ENCODE measurements at places on chromosomes 2 and 18.

GRCh38 chr2:189959450-189959849, 103.1 kb downstream of the MSTN start:
- no peak for DNase-seq

DNA sequence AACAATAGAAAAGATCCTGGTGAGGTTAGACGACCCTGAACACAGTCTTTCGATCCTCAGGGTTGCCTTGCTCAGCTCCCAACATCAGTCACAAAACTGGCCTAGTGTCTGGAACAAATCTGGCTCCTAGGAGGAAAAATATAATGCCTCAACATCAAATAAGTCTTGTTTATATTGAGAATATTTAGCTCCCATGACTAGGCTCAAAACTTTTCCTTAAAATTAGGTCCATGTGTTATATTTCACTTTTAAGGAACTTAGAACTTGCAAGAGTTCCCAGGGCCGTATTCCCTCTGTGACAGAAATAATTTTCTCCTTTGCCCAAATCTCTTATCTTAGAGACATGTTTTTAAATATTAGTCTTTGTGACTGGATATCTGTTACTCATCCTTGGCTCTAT, 819.7 kb upstream of the ZEB2 start:
- DNase-seq: no peak

DNA sequence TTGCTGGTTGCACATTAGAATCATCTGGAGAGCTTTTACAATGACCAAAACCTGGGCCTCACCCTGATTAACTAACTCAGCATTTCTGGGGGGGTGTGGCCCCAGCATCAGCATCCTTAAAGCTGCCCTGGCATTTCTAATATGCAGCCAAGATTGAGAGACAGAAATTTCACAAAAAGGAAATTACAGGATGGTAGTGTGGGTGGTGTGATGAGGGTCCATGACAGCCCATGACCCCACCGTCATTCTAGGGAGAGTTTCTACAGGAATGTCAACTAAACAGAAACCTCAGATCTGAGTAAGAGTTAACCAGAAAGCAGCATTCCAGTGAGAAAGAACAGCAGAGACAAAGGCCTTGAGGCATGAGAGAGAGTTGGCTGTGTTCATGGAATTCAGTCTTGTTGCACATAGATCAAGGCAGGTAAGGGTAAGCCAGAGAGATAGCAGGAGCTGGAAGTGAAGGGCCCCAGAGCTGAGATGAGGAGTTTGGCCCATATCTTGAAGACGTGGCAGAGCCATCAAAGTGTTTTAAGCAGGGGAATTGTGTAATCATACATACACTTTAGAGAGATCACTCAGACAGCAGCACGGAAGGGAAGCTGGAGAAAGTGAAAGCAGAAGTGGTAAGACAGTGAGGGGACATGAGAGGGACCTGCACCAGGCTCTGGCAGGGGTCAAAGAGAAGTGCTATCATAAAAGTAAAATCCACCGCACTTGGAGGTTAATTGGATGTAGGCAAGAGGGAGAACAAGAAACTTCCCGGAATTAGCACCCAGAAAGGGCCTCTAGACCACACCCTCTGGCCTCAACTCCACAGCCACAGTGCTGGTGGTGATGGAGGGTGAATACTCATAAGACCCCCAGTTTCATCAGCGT, 7.8 kb upstream of the TRABD2A start:
- DNase-seq: no peak

DNA sequence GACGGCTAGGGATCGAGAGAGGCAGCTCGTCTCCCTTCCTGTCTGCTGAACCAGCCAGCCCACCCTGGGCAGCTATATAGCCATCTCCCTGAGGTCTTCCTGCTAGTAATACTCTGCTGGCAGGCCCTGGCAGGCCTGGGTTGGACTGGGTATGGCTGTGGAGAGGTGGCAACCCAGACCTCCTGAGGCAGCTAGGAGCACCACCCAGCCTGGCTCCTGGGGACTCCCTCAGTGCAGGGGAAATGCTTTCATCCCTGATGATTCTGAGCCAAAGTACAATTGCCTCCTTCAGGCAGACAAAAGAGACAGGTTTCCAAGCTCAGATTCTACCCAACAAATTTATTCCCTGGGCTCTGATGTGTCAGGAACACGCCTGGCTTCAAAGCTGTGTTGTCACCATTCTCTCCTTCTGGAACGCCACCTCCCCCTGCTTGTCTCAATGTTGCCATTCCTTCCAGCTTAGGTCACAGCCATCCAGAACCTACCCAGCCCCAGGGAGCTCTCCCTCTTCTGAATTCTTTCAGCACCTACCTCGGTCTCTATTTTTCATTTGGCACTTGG, 4.7 kb upstream of the DNAJB2 start:
- peak; percentile 70 for DNase-seq

DNA sequence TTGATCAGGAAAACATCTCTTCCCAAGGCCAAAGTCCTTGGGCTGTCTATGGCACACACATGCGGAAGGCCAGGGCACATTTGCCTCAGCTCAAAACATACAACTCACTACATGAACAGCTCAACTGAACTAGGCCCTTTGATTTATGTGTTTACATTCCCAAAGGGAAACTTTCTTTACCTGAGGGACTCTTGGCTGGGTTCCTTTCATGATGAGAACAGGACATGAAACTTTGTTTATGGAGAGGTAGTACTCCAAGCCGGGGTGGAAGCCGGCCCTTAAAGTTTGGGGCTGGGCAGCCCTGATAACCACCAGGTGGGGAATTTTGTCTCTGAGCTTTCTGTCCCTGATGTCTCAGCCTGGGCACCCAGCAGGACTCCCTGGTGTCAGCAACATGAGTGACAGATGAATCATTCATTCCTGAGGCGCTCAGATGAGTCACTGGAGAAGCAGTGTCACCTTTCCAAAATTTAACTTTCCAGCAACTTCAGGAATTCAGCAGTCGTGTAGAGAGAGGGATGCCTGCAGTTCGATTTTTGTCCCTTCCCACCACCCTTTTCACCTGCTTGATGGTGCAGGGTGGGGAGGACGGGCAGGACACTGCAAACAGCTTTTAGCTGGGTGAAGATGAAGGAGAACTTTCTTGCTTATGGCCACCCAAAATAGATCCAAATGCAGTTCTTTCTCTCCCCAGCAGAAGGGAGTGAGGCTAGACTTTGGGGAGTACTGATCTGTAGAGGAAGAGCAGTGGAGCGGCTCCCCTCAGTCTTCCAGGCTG, 331.6 kb downstream of the DYSF start:
- peak; percentile 25 for DNase-seq

DNA sequence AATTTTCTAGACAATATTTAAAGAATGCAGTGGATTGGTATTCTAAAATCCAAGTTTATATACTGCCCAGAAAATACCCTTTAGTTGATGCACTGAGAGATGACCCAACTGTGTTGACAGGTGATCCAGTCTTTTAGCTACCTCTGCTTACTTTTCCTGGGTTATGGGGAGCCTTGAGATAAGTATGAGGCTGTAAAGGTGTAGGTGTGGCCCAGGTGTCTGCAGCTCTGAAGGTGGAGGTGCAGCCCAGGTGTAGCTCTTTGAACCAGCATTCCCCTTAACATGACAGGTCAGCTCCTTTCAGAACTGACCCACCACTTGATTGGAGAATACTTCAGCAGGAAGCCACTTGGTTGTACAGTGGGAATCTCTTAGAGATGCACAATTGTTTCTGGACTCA, 62.3 kb upstream of the ACSL3 start:
- DNase-seq: no peak

DNA sequence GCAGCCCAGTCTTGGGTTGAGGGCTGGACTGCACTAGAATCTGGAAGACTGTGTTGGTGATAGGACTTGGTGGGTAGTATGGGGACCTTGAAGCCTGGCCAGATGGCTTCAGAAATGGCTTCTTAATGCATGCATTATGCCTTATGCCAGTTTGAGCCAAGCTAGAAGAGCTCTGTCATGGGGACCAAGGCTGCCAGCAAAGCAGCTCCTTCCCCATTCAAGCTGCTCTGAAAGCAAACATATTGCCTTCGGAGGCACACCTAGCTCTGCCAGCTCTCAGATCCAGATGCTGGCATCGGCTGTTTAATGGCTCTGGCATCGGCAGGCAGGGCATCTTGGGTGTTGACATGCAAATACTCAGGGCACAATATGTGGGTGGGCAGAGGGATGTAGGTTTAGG, 59.0 kb upstream of the IGFBP5 start:
- no peak for DNase-seq

DNA sequence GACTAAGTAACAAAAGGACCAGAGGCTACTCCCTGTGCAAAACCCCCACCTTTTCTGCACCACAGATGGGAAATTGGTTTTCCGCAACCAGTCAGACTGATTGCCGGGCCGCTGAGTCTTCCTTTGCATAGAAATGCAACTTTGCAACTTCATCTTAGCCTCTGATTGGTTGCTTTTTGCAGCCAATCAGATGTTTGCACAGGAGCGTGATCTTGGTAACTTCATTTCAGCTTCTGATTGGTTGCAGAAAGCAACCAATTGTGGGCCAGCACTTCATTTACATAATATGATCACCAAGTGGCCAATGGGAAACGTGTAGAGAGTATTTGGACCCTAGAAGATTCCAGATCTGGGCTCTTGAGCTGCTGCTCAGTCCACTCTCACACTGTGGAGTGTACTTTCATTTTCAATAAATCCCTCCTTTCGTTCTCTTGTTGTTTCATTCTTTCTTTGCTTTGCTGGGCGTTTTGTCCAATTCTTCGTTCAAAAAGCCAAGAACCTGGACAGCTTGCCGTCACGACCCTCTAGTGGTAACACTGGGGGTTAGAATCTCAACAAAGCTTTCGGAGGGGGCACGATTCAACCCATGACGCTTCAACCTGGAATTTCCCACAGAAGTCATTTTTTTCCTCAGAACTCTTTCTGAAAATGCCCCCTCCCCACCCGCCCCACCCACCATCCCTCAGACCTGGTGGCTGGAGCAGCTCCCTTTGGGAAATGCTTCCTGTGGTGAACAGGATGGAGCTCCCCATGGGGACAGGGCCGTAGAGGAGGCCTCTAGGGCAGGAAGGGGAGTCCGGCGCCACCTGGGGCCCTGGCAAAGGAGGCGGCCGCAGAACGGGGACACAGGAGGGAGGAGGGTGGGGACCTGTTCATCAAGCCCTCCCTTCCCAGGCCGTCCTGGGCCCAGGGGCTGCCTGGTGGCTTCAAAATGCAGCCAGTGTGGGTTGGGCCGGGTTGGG, 31.8 kb upstream of the KCNF1 start:
- DNase-seq: no peak

- no peak for DNase-seq
Observed at GRCh38 chr2:20838016-20838415, 15.1 kb upstream of the LDAH start.

- no peak for DNase-seq
Observed at GRCh38 chr18:75200071-75200470, 8.9 kb downstream of the PTGR3 start.

Measured in H9 (cell line).